ENCODE measurements at places on chromosomes 6 and 20.
A peak's percentile ranks its signal among the peaks of the same experiment; 100 is the strongest.

- no peaks in the 10 kb centered on the region for H3K36me3 ChIP-seq
- H3K4me3 ChIP-seq = no peak overlapping the region
- H3K27ac ChIP-seq = no peak overlapping the region
Measured at GRCh38 chr20:15949391-15949790, 623.9 kb downstream of the KIF16B start.

- no peaks in the 10 kb centered on the region for H3K36me3 ChIP-seq
- no peak for DNase-seq
- no peak overlapping the region for H3K4me3 ChIP-seq
Measured at GRCh38 chr6:124393536-124393935, 568.7 kb upstream of the RNF217 start.

- H3K27me3 ChIP-seq = no peaks in the 10 kb centered on the region
- H3K4me1 ChIP-seq = peaks cover 8% of the 10 kb centered on the region
- DNase-seq = no peak
- no peak overlapping the region for H3K4me3 ChIP-seq
- no peaks in the 10 kb centered on the region for H3K36me3 ChIP-seq
Measured at GRCh38 chr6:155010940-155011339, 15.8 kb downstream of the TIAM2 start.

- peaks cover 31% of the 10 kb centered on the region for H3K27me3 ChIP-seq
- DNase-seq = no peak
- H3K4me3 ChIP-seq = no peak overlapping the region
- no peaks in the 10 kb centered on the region for H3K36me3 ChIP-seq
Measured at GRCh38 chr6:41519745-41520699, 26.2 kb upstream of the FOXP4 start.

DNA sequence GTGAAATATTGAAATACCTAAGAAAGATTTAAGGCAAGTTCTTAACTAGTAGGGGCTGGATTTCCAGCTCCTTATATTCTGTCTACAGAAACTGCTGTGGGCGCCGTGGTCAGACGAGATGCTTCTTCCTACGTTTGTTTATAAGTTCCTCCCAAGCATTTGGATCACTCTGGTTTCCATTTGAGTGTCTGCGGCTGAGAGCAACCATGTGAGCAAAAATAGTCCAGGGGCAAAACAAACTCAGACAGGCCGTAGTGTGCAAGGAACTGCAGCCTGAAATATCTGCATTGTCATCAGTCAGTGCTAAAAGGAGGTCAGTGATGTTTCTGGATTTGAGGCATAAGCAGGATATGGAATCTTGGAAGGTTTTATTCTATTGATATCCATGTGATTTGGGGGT lies 485.9 kb upstream of the JAG1 start:
- H3K4me1 ChIP-seq = no peaks in the 10 kb centered on the region
- no peak overlapping the region for H3K27ac ChIP-seq
- DNase-seq = no peak

- peaks cover 2% of the 10 kb centered on the region for H3K27me3 ChIP-seq
- DNase-seq = no peak
- no peaks in the 10 kb centered on the region for H3K36me3 ChIP-seq
- no peak overlapping the region for H3K27ac ChIP-seq
Measured at GRCh38 chr6:128118401-128118800, 217.5 kb upstream of the THEMIS start.

DNA sequence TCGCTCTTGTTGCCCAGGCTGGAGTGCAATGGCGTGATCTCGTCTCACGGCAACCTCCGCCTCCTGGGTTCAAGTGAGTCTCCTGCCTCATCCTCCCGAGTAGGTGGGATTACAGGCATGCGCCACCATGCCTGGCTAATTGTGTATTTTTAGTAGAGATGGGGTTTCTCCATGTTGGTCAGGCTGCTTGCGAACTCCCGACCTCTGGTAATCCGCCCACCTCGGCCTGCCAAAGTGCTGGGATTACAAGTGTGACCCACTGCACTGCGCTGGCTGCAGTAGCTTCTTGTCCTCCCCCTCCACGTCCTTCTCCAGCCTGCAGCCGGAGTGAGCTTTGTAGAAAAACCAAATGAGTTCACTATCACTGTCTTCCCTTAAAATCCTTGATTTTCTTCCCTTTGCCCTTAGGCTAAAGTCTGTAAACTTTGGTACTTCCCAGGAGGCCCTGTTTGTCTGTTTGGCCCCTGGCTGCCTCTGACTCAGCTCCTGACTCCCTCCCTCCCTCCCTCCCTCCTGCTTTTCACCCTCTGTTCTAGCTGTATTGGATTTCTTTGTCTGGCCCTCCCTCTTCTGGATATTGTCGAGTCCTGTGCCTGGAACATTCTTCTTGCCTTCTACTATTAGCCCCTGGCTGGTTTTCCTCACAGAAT lies 12.9 kb downstream of the PARD6B start:
- peak overlapping the region; percentile 65 for H3K27ac ChIP-seq
- H3K36me3 ChIP-seq = peaks cover 22% of the 10 kb centered on the region
- H3K4me1 ChIP-seq = peaks cover 37% of the 10 kb centered on the region
- DNase-seq = no peak
- no peaks in the 10 kb centered on the region for H3K27me3 ChIP-seq

DNA sequence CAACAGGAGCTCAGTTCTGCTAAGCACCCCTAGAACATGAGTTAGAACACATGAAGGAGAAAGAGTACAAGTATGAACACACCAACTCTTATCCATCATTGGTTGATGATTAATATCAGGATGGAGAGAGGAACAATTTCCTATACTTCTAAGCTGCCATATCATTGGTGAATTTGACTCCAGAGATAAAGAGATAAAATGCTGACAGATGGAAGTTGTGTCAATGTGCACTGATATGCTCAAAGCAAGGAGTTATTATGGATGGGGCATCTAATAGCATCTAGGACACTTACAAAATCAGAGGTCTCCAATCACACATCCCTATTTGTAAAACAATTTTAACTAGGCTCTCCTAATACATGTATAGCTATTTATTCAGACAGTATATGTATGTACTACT lies 145.4 kb downstream of the BFSP1 start:
- no peak overlapping the region for H3K27ac ChIP-seq
- no peaks in the 10 kb centered on the region for H3K27me3 ChIP-seq
- no peaks in the 10 kb centered on the region for H3K4me1 ChIP-seq
- DNase-seq = no peak
- H3K36me3 ChIP-seq = no peaks in the 10 kb centered on the region

GRCh38 chr6:16284472-16284871 lies 46.1 kb downstream of the GMPR start:
- H3K27ac ChIP-seq = no peak overlapping the region
- no peaks in the 10 kb centered on the region for H3K36me3 ChIP-seq
- H3K27me3 ChIP-seq = peaks cover 14% of the 10 kb centered on the region

DNA sequence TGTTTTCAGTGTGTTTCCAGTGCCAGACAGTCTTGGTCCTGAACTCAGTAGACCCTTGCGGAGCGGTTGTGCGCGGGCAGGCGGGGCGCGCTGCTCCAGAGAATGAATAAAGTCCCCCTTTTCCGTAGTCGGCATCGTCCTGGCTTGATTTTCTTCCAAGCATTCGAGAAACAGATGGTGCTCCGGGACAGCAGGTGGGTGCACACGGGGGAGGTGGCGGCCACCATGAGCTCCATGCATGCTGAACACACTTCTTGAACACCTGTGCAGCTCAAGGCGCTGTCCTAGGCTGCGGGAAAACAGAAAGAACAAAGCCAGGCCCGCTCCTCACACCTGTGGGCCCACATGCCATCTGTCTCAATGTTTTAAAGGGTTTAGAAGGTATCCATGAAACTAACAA lies 125.2 kb downstream of the TAF4 start:
- no peak for DNase-seq
- H3K4me3 ChIP-seq = no peak overlapping the region
- no peaks in the 10 kb centered on the region for H3K4me1 ChIP-seq
